Thyroid gland (tissue), 4 donors: ENCODE measurements at places on chromosomes 1 and 21. TPM values are rescaled to one million over a fixed set of nuclear protein-coding genes. Genes with fewer than 3 reads are reported as not detected.

Gene TEKT2
- 2.3 TPM for total RNA-seq

Gene PDC
- not detected for total RNA-seq

Gene ZNF670
- total RNA-seq = 7.4 TPM

Gene NEK7
- 65.6 TPM for total RNA-seq

Gene ZSCAN20
- total RNA-seq = 7.1 TPM

Gene MOB3C
- total RNA-seq = 22.4 TPM

Gene AGBL4
- total RNA-seq = 4.9 TPM

Gene BTBD19
- 14.9 TPM for total RNA-seq
